ENCODE measurements at places on chromosomes 16 and 17.

DNA sequence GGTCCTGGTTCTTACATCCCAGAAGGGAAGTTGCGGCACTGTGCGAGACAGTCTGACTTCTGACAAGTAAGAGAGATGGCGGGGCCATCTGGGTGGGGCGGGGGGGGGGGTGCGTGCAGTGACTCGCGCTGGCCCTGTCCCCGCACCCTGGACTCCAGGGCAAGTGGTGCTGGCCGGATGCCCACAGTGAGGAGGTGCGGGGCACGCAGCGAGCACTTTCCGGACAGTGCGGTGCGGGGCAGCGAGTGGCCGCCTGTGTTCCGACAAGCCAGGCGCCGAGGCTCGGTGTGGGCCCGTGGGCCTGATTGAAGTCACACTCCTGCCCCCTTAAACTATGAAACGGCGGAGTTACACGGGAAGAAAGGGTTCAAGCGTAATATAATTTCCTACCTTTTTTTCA lies 106.4 kb downstream of the BANP start:
- DNase-seq: no peak

GRCh38 chr17:73831699-73832098 lies 187.5 kb upstream of the SDK2 start:
- DNase-seq: no peak

GRCh38 chr16:3085868-3086595 lies 13.1 kb downstream of the ZSCAN10 start:
- no peak for DNase-seq

- no peak for DNase-seq
Observed at GRCh38 chr16:89600956-89601355, 12.5 kb upstream of the DPEP1 start.

DNA sequence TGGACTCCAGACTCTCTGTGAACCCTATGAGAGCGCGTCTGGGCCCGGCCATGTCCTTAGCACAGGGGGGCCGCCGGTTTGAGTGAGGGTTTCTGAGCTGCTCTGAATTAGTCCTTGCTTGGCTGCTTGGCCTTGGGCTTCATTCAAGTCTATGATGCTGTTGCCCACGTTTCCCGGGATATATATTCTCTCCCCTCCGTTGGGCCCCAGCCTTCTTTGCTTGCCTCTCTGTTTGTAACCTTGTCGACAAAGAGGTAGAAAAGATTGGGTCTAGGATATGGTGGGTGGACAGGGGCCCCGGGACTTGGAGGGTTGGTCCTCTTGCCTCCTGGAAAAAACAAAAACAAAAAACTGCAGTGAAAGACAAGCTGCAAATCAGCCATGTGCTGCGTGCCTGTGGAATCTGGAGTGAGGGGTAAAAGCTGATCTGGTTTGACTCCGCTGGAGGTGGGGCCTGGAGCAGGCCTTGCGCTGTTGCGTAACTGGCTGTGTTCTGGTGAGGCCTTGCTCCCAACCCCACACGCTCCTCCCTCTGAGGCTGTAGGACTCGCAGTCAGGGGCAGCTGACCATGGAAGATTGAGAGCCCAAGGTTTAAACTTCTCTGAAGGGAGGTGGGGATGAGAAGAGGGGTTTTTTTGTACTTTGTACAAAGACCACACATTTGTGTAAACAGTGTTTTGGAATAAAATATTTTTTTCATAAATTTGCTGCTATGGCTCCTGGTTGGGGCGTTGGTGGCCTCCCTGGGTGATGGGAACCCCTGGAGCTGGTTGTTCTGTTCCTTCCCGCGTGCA lies 23.1 kb downstream of the STAT5A start:
- DNase-seq: no peak

GRCh38 chr17:13484020-13484419 lies 117.7 kb downstream of the HS3ST3A1 start:
- no peak for DNase-seq

GRCh38 chr17:21285164-21286065 lies 904 bp downstream of the MAP2K3 start:
- DNase-seq: no peak

- DNase-seq: no peak
Observed at GRCh38 chr16:51607201-51607651, 456.2 kb upstream of the SALL1 start.

DNA sequence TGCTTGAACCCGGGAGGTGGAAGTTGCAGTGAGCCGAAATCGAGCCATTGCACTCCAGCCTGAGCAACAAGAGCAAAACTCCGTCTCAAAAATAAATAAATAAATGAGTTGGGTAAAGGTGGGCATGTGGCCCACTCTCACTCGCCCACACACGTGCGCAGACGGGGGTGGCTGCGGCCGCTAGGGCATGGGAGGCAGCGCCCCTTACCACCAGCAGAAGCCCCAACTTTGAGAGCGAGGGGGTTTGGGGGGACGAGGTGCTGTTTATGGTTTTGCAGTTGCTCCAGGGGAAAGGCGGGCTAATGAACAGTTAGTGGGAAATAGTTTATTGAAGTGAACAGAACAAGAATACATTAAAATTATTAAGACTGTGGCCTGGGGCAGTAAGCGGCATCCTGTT lies 14.9 kb upstream of the RBFOX3 start:
- no peak for DNase-seq

GRCh38 chr17:61579961-61580360 lies 11.1 kb downstream of the NACA2 start:
- no peak for DNase-seq

- DNase-seq: no peak
Observed at GRCh38 chr16:63581570-63581969, 1540.3 kb downstream of the CDH11 start.

GRCh38 chr17:61403801-61404662 lies 4.4 kb downstream of the TBX2 start:
- no peak for DNase-seq

DNA sequence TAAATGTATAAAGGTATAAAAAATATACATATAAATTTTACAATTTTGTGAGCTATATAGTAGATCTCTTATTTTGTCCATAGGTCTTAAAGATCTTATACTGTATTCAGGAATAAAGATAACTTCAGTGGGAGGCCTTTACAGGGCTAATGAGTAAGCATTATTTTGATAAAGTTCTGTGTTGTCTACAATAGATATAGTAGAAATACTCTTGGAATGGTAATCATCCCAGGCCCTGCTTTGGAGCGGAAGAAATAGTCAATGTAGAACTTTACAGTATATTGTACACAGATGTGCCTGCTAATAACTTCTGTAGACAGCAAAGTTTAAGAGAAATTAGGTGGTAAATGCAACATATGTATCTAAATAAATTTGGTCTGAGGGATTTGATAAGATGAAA lies 42.6 kb downstream of the TENT4B start:
- no peak for DNase-seq

- DNase-seq: no peak
Observed at GRCh38 chr16:2884041-2884451, 1.0 kb downstream of the FLYWCH2 start.

DNA sequence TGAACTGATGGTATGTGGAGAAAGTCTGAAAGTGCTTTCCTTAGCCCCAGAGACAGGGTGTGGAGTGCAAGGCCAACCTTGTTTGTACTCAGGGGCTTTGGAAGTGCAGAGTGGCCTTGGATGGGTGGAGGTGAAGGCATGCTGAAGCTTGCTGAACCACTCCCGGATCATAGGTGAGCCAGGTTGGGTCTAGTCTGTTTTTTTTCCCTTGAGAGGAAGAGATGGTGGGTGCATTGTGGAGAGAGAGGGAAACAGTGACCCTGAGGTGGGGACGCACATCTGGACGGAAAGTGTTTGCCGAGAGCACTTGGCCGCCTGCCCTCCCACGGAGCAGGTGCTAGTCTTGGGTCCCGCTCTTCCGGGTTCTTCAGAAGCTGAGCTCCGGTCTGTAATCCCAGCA lies 12.5 kb downstream of the ABAT start:
- no peak for DNase-seq

GRCh38 chr16:58684001-58684353 lies 593 bp downstream of the SLC38A7 start:
- DNase-seq: no peak

GRCh38 chr16:15961060-15961511 lies 11.7 kb downstream of the ABCC1 start:
- DNase-seq: peak; percentile 91

GRCh38 chr16:52603015-52603414 lies 56.1 kb upstream of the TOX3 start:
- no peak for DNase-seq

DNA sequence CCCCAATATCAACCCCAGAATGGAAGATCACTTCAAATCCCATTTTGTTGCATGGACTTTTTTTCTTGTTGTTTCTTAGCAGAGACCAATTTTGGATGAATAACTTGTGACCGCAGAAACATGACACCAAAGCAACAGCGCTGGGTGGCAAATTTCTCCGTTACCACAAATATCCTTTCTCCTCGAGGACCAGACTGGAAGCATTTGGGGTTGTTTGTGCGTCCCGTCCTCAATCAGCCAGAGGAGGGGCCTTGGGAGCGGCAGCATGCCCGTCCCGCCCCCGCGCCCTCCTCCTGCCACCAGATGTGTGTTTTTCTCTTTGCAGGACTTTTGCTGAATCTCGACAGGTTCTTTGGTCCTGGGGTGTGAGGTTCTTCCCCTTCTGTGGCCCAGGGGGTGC lies 282.5 kb upstream of the FOXF1 start:
- no peak for DNase-seq

GRCh38 chr17:49676276-49676868 lies 1.5 kb downstream of the SPOP start:
- DNase-seq: peak; percentile 91

DNA sequence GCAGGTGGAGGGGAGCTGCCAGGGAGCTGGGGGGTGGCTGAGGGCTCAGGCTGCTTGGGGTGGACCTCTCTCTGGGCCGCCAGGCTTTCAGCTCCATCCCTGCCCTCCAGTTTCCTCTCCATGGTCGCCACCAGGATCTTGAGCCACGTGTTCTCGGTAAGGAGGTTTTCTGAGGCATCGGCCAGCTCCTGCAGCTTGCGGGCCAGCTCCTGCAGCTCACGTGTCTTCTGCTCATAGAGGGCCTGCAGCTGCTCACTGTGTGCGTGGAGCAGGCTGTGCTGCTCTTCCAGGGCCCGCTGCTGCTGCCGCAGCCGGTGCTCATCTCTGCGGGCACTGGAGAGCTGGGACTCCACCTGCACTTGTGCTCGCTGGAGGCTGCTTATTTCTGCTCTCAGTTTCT lies 11.0 kb downstream of the SNN start:
- DNase-seq: no peak

DNA sequence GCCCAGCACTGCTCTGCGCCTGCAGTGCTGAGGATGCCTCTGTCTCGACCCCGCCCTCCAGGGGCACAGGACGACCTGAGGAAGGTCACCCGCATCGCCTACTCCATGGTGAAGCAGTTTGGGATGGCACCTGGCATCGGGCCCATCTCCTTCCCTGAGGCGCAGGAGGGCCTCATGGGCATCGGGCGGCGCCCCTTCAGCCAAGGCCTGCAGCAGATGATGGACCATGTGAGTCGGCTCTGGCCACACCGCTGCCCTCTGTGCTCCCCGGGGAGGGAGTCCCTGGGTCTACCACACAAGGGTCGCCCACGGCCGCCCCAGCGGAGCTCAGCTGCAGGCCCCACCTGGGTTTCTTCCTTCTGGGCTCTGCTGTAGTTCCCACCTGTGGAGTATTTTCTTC lies 6.7 kb upstream of the RPL13 start:
- no peak for DNase-seq

- DNase-seq: no peak
Observed at GRCh38 chr17:64739316-64740058, 77.4 kb upstream of the SMURF2 start.

DNA sequence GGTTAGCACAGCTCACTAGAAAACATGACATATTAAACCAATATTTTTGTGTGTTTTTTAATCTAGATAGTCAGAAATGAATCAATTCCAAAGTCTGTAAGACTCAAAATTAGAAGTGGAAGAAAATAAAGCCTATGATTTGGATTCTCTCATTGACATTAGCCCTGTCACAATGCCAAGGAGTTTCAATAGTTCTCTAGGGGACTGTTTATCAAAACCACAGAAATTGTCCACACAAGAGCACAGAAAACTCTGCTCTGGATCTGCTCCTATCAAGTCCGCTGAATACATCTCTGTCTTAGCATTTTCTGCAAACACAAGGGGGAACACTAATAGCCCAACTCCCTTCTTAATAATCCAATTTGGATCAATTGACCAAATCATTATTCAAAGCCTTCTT lies 152.0 kb downstream of the HS3ST3B1 start:
- no peak for DNase-seq
